ENCODE measurements at places on chromosomes 5 and 9.
A peak's percentile ranks its signal among the peaks of the same experiment; 100 is the strongest.

GRCh38 chr9:124511891-124512805 is 4.9 kb upstream of the NR5A1 start:
- DNase-seq = no peak

DNA sequence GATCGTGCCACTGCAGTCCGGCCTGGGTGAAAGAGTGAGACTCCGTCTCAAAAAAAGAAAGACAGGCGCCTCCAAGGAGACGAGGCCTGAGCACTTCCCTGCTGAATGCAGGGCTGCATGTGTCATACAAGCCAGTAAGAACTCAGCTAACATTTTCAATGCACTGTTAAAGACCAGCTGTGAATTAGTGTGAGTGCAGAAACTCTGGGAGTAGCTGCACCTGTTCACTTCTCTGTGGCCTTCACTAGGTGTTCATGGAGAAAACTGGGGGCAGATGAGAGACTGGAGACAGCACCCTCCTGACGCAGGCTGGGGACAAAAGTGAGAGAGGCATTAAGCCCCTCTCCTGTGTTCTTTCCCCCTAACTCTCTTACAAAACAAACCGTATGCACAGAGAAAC is 41.8 kb downstream of the FBXO10 start:
- no peak for DNase-seq

DNA sequence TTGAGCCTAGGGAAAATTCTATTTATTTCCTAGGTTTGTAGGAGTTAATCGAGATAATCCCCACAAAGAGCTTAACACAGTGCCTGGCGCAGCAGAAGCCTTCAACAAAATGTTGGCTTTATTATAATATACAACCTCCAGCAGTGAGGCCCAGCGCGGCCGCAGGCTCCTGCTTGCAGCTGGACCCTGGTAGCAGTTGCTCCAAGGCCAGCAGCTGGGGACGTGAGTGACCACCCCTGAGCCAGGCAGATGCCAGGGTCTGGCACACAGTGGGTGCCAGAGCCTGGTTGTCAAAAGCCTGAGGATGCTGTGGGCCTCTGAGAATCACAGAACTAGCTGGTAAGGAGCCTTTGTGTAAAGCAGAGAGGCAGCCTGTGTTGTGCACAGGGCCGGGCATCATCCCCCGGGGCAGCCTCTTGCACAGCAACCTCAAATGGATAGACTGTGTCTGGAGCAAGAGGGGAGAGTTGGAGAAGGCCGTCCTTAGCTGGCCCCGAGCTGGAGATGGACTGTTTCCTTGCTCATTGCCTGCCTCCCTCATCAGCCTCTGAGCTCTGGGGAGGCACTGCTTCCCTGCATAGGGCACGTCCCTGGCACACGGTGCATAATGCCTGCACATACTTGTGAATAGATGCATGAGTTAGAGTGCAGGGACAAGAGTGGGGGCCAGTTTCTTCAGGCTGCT is 17.3 kb downstream of the CSF1R start:
- DNase-seq = no peak

DNA sequence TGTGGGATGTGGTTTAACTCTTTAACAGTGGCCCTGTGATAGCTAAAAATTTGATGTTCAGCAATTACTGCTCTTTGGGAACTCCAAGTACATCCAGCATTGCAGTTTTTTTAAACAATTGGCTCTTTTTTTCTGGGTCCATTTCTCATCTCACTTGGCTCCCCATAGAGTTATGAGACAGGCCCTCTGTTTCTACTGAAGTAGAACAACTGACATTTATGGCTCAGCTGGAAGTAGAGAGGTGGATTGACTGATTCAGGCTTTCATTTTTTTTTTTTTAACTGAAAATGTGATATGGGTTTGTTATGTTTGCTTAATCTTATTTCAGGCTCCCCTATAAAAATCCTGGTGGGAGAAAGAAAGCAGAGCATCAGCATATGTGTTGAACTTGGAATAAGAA is 96.6 kb upstream of the CD180 start:
- DNase-seq = no peak

- DNase-seq = no peak
Observed at GRCh38 chr9:2059274-2059929, 44.3 kb downstream of the SMARCA2 start.

GRCh38 chr5:53994148-53994547 is 316.2 kb downstream of the ARL15 start:
- DNase-seq = no peak

DNA sequence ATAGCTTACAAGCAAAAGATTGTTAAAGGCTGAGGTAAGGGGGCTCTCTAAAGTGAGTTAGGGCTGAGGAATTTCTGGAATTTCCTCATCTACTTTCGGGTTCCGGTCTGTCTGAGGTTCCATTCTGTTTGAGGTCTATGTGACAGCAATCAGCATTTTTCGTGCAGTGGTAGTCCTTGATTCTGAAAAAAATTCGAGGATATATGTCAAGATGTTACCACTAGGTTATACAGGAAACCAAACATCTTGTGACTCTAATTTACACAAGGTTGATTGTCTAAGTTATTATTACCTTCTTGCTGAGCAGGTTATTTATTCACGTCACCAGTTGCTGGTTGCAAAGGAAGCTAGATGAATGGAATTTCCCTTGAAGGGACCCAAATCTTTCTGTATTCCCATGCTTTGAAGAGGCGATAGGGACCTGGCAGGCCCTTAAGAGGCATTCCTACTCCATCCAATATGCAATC is 35.2 kb downstream of the RLN2 start:
- no peak for DNase-seq

DNA sequence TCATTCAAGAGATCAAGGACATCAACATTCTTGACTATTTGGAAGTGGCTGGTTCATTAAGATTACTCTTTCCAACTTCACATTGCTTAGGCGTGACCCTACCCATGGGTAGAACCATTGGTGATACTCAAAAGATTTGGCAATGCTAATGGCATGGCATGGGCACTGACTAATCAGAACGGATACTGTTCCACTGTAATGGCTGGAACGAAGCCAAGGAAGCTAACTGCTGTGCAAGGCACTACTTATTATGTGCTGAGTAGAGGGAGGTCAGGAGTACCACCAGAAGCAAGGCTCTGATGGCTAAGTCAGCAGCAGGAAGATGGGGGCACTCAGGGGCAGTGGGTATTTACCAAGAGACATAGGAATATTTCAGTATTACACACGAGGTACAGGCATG is 31.9 kb downstream of the GNA14 start:
- DNase-seq = no peak

GRCh38 chr9:133449760-133450159 is 10.0 kb upstream of the CACFD1 start:
- no peak for DNase-seq

GRCh38 chr9:99274495-99274894 is 52.4 kb downstream of the SEC61B start:
- no peak for DNase-seq

DNA sequence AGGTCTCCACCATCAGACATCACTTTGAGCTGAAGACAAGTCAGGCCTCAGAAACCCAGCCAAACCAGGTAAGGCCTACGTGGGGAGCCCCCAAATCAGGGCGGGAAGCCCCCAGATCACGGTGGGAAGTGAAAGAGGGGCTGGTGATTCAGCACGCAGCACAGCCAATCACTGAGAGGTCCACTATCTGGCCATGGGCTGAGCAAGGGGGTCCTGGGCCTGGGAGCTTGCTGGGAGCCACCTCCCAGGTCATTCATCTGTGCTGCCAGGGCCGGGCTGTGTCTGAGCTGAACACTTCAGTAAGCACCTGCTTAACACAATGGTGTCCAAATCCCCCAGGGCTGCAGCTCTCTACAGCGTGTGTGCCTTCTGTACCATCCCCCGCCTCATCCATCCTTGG is 15.5 kb downstream of the MED10 start:
- no peak for DNase-seq

GRCh38 chr9:101114317-101114716 is 85.8 kb downstream of the PLPPR1 start:
- no peak for DNase-seq

DNA sequence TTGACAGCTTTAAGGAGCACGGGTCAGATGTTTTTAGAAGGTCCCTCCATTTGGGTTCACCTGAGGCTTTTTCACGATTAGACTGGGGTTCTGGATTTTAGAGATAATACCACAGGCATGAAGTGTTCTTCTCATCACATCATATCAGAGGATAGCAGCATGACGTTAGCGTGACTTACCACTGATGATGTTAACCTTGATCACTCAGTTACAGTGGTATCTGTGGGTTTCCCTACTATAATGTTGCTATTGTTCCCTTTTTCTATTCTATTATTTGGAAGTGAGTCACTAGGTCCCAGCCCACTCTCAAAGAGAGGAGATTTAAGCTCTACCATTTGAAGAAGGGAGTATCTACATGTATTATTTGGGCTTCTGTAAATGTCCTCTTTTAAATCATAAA is 300.0 kb downstream of the MAST4 start:
- DNase-seq = no peak

DNA sequence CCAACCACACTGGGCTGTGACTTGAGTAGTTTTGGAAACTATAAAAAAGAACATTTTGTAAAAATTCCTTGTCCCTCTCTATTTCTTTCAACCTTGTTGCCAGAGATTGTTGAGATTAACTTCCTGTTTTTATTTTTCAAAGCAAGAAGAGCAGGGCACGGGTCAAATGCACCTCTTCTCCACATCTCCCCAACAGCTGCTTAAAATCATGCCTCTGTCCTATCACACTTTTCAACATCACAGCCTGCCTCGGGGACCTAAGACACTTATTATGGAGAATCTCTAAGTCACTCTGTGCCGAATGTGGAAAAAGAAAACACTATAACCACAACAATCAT is 280.3 kb upstream of the TNC start:
- no peak for DNase-seq

- DNase-seq = no peak
Observed at GRCh38 chr9:95140821-95141220, 176.7 kb downstream of the FANCC start.

DNA sequence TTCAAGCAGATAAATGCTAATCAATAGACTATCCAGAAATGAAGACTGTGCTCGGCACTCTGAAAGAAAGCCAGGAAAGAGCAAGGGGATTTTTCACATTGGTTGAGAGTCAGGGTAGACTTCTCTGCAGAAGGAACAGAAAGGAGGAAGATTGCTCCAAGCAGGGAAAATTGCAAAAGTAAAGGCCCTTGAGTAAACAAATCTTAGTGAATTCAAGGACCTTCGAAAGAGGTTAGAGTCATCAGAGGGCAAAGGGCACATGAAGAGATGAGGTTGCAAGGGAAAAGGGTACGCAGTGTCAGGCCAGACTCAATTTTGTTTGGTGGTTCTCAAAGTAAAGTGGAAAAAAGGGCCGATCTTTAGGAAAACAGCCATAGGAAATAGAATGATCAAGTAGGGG is 157.6 kb upstream of the RAI14 start:
- DNase-seq = no peak

- DNase-seq = no peak
Observed at GRCh38 chr5:24347158-24347557, 297.6 kb downstream of the CDH10 start.

DNA sequence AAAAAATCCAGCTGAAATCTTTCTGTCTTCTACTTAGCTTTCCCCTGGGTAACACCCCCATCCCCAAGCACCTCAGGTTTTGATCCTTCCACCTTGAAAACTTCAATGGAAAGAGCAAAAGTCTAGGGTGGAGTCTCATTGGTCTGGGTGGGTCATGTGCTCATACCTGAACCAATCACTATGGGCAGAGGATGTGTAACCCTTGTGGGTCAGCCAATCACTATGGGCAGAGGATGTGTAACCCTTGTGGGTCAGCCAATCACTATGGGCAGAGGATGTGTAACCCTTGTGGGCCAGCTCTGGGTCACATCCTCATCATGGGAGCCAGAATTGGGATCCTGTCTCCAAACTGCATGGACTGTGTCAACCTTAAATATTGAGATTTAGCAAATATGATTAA is 18.5 kb downstream of the NAIF1 start:
- DNase-seq = no peak

DNA sequence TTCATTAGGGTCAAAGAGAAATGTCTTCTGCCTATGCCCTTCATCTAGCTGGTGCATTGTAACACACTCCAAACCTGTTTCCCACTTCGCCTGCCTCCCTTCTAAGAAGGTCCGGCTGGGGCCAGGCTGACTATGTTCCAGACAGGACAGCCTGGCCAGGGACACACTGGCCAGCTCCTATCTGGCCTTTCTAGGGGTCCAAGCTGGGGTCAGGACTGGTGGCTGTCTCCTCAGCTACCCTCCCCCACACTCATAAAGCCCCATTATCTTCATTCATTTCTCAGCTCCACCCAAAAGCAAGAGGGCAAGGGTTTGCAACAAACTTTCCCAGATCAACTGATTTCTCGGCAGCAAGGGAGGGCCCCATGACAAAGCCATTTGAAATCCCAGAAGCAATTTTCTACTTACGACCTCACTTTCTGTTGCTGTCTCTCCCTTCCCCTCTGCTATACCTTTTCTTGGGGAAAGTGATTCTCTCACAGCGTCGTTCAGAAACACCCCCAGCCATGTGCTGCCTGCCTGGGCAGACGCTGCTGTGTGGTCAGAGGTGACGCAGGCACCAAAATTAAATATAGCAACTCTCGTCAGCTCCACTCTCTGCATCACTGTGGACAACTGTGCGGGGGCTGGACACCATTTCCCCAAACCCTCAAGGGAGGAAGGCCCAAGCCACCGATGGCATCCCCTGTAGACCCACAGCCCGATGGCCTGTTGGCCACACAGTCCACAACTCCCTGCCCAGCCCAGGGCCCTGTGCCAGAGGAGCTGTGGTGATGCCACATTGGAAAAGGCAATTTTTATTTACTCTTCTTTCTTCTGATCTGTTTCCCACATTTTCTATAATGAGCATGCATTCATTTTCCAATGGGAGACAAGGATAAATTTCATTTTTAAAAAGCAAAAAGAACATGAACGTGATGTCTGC is 6.1 kb downstream of the IL13 start:
- peak; percentile 84 for DNase-seq

DNA sequence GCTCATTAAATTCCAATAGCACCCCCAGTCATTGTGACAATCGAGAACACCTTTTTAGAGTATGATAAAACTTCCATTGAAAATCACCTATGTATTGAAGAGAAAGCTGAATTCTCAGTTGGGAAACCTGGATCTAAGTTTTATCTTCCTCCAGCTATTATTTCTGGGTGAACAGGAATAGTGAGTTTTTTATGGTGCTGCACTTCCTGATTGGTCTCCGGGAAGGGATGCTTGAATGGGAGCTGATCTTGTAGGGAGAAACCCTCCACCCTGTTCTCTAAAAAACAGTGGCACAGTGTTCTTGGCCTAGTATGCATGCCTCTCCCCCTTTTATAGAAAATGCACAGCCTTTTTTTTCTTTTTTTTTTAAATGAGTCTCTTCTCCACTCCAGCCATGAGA is 112.2 kb downstream of the ACTBL2 start:
- no peak for DNase-seq
